ENCODE measurements at places on chromosomes 2 and 18.

DNA sequence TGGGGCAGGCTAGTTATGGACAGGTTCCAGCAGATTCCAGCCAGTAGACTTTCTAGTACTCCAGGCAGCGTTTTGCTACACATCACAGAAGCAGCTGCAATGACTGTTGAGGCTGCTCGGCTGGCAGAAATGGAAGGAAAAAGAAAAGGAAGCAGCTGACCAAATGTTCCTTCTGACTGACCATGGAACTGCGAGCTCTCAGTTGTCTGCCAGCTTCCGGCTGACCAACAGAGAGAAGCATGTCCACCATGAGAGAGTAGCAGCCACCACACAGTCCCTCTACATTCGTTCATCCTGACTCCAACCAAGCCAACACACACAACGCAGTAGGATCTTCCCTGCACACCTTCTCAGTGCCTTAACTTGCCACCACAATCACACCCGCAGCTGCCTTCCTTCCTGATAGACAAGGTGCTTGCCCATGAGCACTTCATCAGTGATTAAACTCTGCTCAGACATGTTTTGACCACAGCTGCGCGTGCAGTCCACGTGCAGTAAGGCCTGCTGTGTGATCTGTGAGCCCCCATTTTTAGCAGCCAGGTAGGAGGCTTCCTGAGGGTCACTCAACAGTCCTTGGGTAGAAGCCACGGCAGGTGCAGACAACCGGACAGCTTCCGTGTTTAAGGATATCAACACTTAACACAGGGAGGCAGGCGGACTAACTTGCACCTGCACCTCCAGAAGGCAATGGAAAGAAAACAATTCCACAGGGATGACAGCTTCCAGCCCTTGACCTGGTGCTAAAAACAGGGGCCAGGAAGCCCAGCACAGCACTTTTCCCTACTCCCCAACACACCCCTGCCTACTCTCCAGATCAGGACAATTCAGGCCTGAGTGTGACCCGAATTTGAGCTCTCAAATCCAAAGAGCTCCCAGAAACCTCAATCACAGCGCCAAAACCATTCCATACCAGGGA is 996 bp downstream of the TGFBRAP1 start:
- DNase-seq: peak; percentile 52

DNA sequence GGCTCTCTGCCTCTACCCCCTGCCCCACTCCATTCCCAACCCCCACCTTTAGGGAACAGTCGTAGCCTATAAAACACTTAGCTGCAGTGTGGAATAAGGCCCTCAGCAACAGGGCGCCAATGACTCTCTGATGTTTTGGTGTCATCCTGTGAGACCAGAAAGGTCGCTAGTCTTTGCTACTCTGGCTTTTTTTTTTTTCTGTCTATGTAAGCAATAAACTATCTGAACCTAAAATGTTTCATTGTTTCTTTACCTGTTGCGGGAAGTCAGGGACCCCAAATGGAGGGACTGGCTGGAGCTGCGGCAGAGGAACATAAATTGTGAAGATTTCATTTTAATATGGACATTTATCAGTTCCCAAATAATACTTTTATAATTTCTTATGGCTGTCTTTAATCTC is 154.6 kb downstream of the COPS8 start:
- DNase-seq: no peak

DNA sequence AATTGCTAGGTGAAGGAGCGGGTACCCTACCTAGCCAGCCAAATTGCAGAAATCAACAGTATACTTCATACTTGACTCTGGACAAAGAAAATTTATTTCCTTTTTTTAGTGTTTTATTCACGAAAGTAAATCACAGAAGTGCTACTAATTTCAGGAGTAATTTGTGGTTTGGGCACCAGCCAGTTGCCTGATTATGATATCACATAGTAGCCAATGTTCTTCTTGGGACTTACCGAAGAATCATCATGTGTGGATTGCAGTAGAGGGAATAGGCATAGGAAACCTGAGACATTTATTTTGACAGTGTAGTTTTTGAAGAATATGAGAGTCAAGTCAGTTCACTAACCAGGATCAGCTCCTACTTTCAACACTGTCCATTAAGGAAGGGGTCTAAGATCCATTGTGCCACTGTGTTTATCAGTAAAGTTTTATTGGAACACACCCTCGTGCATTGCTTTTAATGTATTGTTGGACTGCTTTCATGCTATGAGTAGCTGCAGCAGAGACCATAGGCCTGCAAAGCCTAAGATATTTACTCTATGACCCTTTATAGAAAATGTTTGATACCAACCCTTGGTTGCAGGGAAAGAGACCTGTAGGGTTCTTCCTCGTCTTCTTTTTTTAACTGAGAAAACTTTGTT is 32.1 kb downstream of the TNFRSF11A start:
- no peak for DNase-seq

- no peak for DNase-seq
Observed at GRCh38 chr18:62384068-62384467, 59.0 kb downstream of the TNFRSF11A start.

DNA sequence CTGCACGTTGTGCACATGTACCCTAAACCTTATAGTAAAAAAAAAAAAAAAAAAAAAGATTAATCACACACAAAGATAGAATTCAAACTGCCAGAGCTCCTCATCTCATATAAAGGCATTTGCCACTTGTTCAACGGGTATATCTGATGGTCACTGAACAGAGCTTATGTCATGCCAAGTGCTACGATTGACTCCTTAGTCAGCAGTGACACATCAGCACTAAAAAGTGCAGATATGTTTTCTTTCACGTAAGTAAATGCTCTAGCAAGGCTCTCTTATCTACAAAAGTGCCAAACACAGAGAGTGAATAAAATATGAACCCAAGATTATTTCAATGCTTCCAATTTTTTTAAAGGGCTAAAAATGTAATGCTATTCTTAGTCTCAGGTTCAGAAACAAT is 1.1 kb downstream of the LMAN1 start:
- DNase-seq: no peak

Measured in stimulated activated naive CD8-positive, alpha-beta T cell treated with anti-CD3 and anti-CD28 coated beads, Interleukin-15, amount 100 ng/mL, for 72 hours (primary cell).